Esophagus squamous epithelium (tissue), 5 donors: ENCODE measurements at places on chromosomes 11 and 22.

- DNase-seq = no peak
These were observed 129.8 kb downstream of the FCHSD2 start for GRCh38 chr11:73012121-73012863.

DNA sequence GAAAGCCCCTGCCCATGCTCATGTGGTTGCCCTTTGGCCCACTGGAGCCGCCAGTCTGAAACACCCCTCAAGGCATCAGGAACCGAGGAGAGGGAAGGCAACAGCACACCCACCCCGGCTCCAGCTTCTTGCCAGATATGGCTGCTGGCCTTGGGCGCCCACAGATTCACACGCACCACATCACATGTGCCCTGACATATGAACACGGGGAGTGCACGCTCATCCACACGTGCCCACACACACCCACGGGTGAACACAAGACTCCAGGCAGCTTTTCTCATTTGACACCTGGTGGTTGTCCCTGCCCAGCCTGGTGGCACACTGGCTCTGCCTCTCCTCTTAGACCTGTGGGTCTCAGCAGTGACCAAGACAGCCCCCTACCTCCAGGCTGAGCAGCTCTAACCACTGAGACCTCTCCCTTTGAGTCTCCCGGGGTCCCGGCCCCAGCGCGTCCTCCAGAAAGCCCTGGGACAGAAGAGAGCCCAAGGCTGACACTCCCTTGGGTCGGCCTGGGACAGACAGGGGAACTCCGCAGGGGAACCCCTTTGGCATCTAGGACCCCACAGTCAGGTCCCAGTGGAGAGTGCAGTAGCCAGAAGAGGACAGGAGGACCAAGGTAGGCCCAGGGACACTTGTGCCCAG, 2.7 kb upstream of the MAPK12 start:
- no peak for DNase-seq

DNA sequence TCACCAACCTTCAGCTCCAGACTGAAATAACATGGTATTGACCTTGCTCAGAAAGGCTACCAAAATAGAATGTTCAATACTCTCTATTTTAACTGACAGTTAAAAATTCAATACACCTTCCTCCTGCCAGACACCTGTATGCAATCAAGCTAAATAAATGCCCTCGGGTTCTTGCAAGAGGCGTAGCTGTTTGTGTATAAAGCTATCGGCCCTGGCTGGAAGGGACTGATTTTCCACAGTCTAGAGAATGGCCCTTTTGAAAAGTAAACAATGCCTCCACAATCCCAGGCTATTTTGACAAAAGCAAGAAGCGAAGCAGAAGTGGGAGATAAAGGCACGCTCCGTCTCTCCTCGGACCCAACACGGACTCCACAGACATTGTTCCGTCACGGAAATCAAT, 791.2 kb downstream of the BRD1 start:
- no peak for DNase-seq

- no peak for DNase-seq
These were observed 243 bp upstream of the SYT9 start for GRCh38 chr11:7251487-7251835.

DNA sequence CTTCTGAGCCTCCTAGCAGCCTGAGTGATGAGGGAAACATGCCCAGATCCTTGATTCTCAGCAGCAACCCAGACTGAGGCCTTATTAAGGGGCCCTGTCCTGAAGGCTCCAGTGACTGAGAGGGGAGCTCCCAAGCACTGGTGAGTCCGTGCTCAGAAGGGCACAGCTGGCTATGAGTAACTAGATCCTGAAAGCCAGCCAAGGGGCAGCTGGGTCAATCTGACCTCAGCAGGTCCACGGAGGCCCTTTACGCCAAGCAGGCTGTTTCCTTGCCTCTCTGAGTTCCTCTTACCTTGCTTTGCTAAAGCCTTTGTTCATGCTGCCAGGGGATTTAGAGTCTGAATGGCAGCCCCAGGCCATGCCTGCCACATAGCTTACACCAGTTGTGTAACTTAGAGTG, 19.3 kb upstream of the MIEF1 start:
- no peak for DNase-seq

- DNase-seq = no peak
These were observed 9.4 kb downstream of the SLCO2B1 start for GRCh38 chr11:75160220-75160757.
